Osteocyte (in vitro differentiated cells): ENCODE measurements at places on chromosomes 2 and 18.
A peak's percentile ranks its signal among the peaks of the same experiment; 100 is the strongest.

DNA sequence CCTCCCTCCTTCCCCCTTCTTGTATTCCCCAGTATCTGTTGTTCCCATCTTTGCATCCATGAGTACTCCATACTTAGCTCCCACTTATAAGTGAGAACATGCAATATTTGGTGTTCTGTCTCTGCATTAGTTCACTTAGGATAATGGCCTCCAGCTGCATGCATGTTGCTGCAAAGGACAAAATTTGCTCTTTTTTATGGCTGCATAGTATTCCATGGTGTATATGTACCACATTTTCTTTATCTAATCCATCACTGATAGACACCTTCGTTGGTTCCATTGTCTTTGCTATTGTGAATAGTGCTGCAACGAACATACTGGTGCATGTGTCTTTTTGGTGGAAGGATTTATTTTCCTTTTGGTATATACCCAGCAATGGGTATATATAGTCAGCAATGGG, 47.4 kb downstream of the VIT start:
- DNase-seq, result no peak
- H3K27me3 ChIP-seq, result no peaks in the 10 kb centered on the region
- no peak overlapping the region for H3K4me3 ChIP-seq
- H3K27ac ChIP-seq, result no peak overlapping the region
- no peaks in the 10 kb centered on the region for H3K4me1 ChIP-seq

- H3K27me3 ChIP-seq, result no peaks in the 10 kb centered on the region
- no peaks in the 10 kb centered on the region for H3K4me1 ChIP-seq
- no peak overlapping the region for H3K27ac ChIP-seq
These were observed 17.7 kb upstream of the AKAIN1 start for GRCh38 chr18:5214583-5215351.

- H3K36me3 ChIP-seq, result no peaks in the 10 kb centered on the region
- no peak overlapping the region for H3K27ac ChIP-seq
- H3K4me1 ChIP-seq, result no peaks in the 10 kb centered on the region
- H3K27me3 ChIP-seq, result peaks cover 42% of the 10 kb centered on the region
- no peak overlapping the region for H3K4me3 ChIP-seq
These were observed 139.7 kb downstream of the HRH4 start for GRCh38 chr18:24600076-24600654.

DNA sequence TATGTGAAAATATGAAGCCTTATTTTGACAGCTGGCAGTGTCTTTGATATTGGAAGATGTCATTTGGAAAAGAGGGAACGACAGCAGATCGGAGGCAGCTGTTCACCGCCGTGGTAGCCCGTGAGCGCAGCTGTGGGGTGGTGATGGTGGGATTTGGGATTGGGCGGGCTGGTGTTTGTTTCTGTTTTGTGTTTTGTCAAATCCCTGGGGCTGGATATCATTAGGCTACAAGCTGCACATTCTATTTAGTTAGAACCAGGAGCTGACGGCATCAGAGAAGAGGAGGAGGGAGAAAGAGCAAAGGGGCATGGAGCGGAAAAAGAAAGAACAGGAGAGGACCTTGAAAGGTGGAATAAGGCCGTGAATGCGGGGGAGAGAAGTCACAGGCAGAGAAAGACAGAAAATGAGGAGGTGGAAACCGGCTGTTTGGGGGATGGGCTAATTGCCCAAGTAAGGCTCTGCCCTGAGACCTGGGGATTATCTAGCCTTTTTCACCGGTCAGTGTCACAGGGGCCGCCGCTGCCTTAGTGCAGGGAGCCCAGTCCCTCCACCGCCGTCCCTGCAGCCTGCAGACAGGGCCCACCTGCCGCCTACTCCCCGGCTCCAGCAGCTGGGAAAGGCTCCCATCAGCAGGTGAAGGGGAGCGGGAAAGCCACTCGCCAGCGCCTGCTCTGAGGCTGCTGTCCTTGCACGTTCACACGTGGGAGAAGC, 88.0 kb downstream of the ZCCHC2 start:
- no peak overlapping the region for H3K27ac ChIP-seq
- no peak for DNase-seq
- peaks cover 5% of the 10 kb centered on the region for H3K4me1 ChIP-seq
- peaks cover 24% of the 10 kb centered on the region for H3K27me3 ChIP-seq

DNA sequence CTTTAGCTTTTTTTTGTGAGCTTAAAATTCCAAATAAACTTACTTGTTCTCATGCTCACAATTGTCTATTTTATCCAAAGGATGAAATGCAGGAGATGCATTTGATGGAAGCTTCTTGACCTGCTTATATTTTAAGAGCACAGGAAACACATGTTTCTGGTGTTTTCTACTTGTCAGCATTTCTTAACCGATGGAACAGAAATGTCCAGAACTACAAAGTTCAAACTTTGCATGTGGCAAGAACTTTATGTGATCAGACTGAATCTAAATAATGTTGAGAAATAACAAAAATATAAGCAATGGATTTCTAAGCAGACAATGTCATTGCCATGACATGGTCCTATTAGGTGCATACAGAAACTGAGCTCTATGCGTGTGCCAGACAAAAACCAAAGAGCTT, 9.9 kb upstream of the CTLA4 start:
- H3K4me1 ChIP-seq, result no peaks in the 10 kb centered on the region
- H3K27ac ChIP-seq, result no peak overlapping the region
- H3K4me3 ChIP-seq, result no peak overlapping the region

GRCh38 chr2:225452677-225453076, 53.2 kb downstream of the NYAP2 start:
- peaks cover 5% of the 10 kb centered on the region for H3K27me3 ChIP-seq
- no peaks in the 10 kb centered on the region for H3K4me1 ChIP-seq
- no peaks in the 10 kb centered on the region for H3K36me3 ChIP-seq
- no peak overlapping the region for H3K4me3 ChIP-seq
- no peak overlapping the region for H3K27ac ChIP-seq
- DNase-seq, result no peak

GRCh38 chr2:70686577-70687460, 81.2 kb downstream of the ADD2 start:
- no peak for DNase-seq
- no peaks in the 10 kb centered on the region for H3K4me1 ChIP-seq
- no peaks in the 10 kb centered on the region for H3K27me3 ChIP-seq

- peaks cover 11% of the 10 kb centered on the region for H3K4me1 ChIP-seq
- no peak overlapping the region for H3K27ac ChIP-seq
- peaks cover 19% of the 10 kb centered on the region for H3K27me3 ChIP-seq
- H3K4me3 ChIP-seq, result no peak overlapping the region
These were observed 81.5 kb downstream of the DPP4 start for GRCh38 chr2:161992531-161992930.

DNA sequence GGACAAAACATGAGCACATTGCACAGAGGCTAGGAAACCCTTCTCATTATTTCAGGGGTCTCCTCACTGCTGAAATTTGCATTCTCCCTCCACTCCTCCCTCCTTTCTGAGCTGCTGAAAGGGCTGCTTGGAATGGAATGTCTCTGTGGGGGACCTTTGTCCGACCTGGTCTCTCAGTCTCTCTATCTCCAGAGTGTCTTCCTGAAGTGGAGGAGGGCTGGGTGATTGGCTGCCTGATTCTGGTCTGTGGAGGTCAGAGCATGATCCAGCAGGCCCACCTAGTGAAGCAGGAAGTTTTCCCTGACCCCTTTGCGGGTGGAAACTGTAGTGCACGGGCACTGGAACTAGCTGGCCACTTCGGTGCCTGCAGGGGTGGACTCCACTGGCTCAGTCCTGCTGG, 560.5 kb upstream of the HS6ST1 start:
- H3K4me1 ChIP-seq, result no peaks in the 10 kb centered on the region
- DNase-seq, result no peak
- H3K36me3 ChIP-seq, result no peaks in the 10 kb centered on the region
- H3K27me3 ChIP-seq, result no peaks in the 10 kb centered on the region

DNA sequence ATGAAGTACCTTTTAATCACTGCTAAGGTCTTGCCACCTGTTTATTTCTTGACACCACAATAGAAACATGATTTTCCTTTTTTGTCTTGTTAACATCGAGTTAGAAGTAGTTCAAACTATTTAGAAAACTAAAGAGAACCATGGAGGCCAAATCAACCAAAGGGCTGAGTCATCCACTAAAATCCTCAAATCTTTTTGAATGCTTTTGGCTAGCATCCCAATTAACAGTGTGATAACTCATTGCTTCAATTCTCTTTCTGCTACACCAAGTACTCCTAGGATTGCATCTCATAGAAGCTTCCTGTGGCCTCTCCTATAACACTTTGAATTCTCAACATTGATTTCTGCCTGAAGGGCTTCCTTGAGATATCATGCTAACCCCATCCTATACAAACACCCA, 159.9 kb upstream of the MMADHC start:
- DNase-seq, result no peak
- H3K4me3 ChIP-seq, result no peak overlapping the region
- no peaks in the 10 kb centered on the region for H3K27me3 ChIP-seq
- H3K36me3 ChIP-seq, result no peaks in the 10 kb centered on the region
- H3K4me1 ChIP-seq, result peaks cover 49% of the 10 kb centered on the region

GRCh38 chr2:136247204-136247950, 129.4 kb upstream of the CXCR4 start:
- no peaks in the 10 kb centered on the region for H3K36me3 ChIP-seq
- H3K4me3 ChIP-seq, result no peak overlapping the region
- no peaks in the 10 kb centered on the region for H3K27me3 ChIP-seq
- no peak for DNase-seq

DNA sequence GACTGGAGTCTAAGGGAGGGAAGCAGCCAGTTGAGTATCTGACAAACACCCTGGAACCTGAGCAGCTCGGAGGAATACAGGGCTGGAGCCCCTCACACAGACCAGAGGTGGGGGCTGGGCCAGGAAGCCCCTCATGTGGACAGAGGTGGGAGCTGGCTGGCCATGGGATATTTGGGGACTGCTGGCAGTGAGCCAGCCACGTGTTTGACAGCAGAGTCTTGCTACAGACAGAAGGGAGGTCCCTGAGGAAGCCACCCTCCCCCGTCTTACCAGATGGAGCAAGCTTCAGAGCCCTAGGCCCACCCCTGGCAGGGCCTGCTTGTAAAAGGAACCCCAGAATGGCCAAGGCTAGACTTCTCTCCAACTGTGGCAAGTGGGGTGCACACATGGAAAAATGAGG, 3.6 kb upstream of the MTERF4 start:
- DNase-seq, result no peak
- H3K36me3 ChIP-seq, result no peaks in the 10 kb centered on the region
- H3K27me3 ChIP-seq, result no peaks in the 10 kb centered on the region
- no peak overlapping the region for H3K4me3 ChIP-seq

- H3K4me3 ChIP-seq, result no peak overlapping the region
- H3K36me3 ChIP-seq, result no peaks in the 10 kb centered on the region
- DNase-seq, result no peak
- no peaks in the 10 kb centered on the region for H3K4me1 ChIP-seq
- no peaks in the 10 kb centered on the region for H3K27me3 ChIP-seq
These were observed 13.8 kb upstream of the KCNS3 start for GRCh38 chr2:17864676-17865075.

- no peak overlapping the region for H3K27ac ChIP-seq
- no peak overlapping the region for H3K4me3 ChIP-seq
- DNase-seq, result no peak
- no peaks in the 10 kb centered on the region for H3K27me3 ChIP-seq
- no peaks in the 10 kb centered on the region for H3K4me1 ChIP-seq
- H3K36me3 ChIP-seq, result no peaks in the 10 kb centered on the region
These were observed 137.0 kb downstream of the UBE2E3 start for GRCh38 chr2:181117206-181117925.

DNA sequence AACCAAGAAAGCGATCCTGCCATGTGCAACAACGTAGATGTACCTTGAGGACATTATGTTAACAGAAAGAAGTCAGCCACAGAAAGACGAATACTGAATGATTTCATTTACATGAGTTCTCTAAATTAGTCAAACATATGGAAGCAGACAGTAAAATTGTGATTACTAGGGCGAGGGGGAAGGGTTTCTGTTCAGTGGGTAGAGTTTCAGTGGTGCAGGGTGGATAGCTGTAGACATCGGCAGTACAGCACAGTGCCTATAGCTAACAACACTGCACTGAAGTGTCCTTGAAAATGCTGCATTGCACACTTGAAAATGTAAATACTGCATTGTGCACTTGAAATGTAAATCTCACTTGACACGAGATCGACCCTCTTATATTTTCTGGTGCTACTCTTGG, 275.3 kb downstream of the GALR1 start:
- no peak overlapping the region for H3K4me3 ChIP-seq
- no peaks in the 10 kb centered on the region for H3K4me1 ChIP-seq
- no peak overlapping the region for H3K27ac ChIP-seq
- H3K27me3 ChIP-seq, result no peaks in the 10 kb centered on the region
- no peak for DNase-seq

- H3K4me3 ChIP-seq, result no peak overlapping the region
- no peak for DNase-seq
- peaks cover 7% of the 10 kb centered on the region for H3K36me3 ChIP-seq
- H3K27ac ChIP-seq, result peak overlapping the region; percentile 25
These were observed 284.8 kb downstream of the MREG start for GRCh38 chr2:215728504-215729065.

DNA sequence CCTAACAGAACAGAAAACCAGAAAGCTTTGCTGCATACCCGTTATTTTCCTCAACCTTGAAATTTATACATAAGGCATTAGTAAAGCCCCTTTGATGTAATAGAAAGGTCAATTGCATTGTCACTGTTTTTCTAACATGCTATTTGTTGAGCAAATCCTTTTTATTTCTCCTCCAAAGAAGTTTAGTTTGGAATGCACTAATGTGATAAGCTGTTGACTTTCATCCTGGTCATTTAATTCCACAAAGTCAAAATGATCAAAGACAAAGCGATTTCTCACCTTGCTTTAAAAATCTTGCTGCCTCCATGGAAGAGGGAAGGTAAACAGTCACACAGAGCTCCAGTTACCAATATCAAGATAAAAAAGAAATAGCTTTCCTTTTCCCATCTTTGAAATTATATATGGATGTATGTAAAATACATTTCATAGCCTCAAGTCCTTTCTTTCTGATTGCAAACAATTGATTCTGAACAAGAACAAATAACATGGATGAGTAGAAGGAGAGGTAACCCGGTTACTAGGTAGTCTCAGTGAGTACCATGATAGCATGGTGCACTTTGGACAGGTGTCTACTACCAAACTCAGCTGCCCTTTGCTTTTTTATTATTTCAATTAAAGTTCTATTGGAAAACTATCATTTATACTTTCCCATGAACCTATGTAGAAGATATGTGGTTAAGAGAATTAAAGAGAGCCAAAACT, 452.7 kb downstream of the STK39 start:
- no peak overlapping the region for H3K4me3 ChIP-seq
- no peak for DNase-seq
- no peaks in the 10 kb centered on the region for H3K4me1 ChIP-seq
- no peaks in the 10 kb centered on the region for H3K36me3 ChIP-seq

GRCh38 chr2:149098701-149099100, 60.2 kb downstream of the LYPD6B start:
- H3K36me3 ChIP-seq, result no peaks in the 10 kb centered on the region
- peaks cover 47% of the 10 kb centered on the region for H3K4me1 ChIP-seq
- H3K4me3 ChIP-seq, result no peak overlapping the region

- H3K4me1 ChIP-seq, result peaks cover 27% of the 10 kb centered on the region
- peak within 1 kb of the TSS; percentile 92 for H3K27ac ChIP-seq
- peak within 1 kb of the TSS; percentile 94 for H3K4me3 ChIP-seq
- no peaks in the 10 kb centered on the region for H3K27me3 ChIP-seq
- peak; percentile 91 for DNase-seq
These were observed at the start of gene CCT7 for GRCh38 chr2:73233932-73234832. TSS of gene CCT7 (plus strand) at chr2:73234308. CDS start at chr2:73234379, 71 bp downstream.
